Stimulated activated CD8-positive, alpha-beta memory T cell treated with anti-CD3 and anti-CD28 coated beads, Interleukin-4, amount 100 ng/mL, for 48 hours (primary cell): ENCODE measurements at places on chromosomes 11 and 22.

- DNase-seq = peak; percentile 27
These were observed 14.1 kb downstream of the AASDHPPT start for GRCh38 chr11:106091480-106092123.

GRCh38 chr11:121521145-121522042, 68.6 kb upstream of the SORL1-AS1 start:
- DNase-seq = no peak

- DNase-seq = no peak
These were observed 12.2 kb downstream of the OR8D1 start for GRCh38 chr11:124301548-124301947.

DNA sequence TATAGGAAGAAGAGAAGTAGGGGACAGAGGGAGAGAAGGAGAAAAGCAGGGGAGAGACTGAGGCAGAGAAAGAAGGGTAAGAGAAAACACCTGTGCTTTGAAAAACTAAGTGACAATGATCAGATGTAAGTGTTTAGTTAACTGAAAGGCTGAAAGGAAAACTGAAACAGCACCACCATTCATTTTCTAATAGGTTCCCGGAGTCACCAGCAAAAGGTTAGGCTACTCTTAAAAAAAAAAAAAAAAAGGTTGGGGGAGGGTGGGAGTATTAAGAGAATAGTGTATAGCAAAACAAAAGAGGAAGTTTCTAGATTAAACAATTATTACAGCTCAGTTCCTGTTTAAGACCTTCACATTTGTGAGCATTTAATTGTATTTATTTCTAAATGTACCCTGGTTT, 113.8 kb downstream of the CADM1 start:
- DNase-seq = no peak

DNA sequence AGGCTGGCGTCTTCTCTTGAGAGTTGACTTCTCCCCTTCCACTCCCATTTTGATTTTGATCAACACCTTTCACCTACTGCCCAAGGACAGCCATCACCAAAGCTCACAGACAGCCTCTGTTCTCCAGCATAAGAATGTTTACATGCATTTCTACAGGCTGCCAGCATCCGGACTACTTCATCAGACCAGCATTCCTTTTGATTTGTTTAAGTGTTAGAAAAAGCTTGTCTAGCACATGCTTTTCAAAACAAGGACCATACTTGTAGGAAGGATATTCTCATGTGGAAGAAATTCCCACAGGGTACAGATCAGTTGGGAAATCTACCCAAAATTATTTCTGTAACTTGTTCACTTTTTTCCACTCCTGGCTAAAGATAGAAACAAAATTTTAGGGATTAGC, 6.2 kb upstream of the KCNA4 start:
- no peak for DNase-seq

DNA sequence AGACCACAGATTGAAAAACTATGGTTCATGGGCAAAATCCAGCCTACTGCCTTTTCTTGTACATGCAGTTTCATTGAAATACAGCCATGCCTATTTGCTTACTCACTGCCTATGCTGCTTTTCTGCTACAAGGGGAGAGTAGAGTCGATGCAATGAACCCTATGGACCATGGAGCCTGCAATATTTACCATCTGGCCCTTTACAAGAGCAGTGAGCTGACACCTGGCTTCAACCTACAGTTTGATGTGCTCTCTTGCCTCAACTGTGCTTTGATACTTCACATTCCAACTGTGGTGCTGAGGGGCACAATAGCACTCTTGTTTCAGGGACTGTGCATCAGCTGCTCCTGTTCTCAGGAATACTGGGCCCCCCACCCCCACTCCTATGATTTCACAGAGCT, 239.5 kb upstream of the SORL1-AS1 start:
- no peak for DNase-seq

DNA sequence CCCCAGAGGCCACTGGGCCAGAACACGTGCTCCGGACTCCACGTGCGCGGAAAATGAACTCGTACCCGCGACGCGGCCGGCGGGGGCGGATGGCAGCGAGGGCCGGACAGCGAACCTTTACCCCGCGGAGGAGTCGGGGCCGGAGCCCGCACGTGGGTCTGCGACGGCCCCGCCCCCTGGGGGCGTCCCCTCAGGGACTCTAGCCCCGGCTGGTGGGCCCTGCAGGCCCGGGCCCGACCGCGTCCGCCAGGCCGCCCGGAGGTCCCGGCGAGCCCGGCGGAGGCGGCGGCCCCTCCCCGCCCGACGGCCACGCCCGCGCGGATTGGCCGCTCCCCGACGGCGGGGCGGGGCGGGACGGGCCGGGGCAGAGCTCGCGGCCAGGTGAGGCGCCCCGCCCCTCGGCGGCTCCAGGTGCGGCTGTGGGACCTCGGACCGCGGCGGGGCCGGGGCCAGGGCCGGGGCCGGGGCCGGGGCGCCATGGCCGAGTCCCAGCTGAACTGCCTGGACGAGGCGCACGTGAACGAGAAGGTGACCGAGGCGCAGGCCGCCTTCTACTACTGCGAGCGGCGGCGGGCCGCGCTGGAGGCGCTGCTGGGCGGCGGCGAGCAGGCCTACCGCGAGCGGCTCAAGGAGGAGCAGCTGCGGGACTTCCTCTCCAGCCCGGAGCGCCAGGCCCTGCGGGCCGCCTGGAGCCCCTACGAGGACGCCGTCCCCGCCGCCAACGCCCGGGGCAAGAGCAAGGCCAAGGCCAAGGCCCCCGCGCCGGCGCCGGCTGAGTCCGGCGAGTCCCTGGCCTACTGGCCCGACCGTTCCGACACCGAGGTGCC, at the start of gene FAM83F:
TSS of gene FAM83F (plus strand) at position 389 of the 827 bp plus-strand sequence. CDS start at position 478, 89 bp downstream.
- DNase-seq = peak; percentile 39

GRCh38 chr11:114033572-114033971, 25.9 kb upstream of the ZBTB16 start:
- DNase-seq = no peak
